ENCODE measurements at places on chromosomes 5 and 9.

DNA sequence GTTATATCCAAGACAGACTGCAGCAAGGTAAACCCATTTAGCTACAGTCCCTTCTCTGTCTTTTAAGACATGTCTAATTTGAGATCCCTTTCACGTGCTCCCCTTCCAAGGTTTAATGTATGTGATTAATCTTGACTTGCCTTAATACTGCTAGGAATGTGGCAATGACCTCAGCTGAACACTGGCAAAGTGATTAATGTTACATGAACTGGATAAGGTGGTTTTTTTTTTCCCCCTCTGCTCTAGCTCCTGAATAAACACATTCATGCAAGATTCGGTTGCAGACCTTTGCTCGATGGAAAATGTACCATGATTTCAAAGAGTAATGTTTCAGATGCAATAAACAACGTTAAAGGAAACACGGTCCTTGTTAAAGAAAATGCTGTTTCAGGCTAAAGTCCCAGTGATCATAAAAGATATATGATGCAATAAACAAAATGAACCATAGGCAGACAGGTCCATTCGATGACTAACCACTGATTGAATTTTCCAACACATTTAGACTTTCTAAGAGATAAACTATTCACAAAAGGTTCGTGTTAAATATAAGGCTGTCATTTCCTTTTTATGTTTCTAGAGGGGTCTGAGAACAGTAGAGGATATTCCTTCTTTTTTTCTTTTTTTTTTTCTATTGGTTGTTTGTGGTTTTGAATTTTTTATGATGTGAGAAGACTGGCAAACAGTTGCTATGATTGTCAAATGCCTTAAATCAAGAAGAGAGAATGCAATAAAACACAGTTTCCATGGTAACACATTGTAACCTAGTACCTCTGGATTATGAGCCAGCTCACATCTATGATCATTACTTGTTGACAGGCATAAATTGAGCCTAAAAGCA lies 44.7 kb upstream of the ZNF608 start:
- DNase-seq, result no peak

- no peak for DNase-seq
These were observed 478.4 kb upstream of the DAP start for GRCh38 chr5:11239261-11240015.

DNA sequence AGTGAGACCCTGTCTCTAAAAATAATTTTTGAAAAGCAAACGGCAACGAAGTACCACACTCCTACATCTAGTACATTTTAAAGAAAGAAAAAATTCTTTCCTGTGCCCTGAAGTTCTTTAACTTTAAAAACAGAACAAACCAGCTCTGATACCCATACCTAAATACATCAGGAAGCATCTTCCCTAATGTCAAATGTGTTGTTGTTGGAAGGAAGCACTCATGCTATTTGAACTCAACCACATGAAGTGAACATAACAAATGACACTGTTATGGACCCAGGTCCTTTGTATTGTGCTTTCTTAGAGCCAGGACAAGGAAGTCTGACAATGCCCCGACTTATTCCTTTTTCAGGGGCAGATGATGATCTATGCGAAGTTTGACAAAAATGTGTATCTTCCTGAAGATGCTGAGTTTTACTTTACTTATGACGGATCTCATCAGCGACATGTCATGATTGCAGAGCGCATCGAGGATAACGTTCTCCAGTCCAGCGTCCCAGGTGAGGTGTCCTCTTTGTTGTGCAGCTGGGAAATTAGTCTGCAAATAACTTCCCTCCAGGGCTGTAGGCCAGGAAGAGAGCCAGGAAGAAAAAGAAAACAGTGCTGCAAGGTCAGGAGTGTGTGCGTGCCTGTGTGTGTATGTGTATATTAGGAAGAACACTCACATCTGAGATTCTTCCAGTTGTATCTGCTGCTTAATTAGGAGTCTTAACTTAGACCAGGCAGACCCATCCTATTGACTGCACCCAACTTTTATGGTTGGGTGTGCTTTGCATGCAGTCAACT lies 123.7 kb downstream of the ARHGEF28 start:
- DNase-seq, result no peak

GRCh38 chr5:176731506-176732160 lies 78.7 kb upstream of the UNC5A start:
- DNase-seq, result no peak

DNA sequence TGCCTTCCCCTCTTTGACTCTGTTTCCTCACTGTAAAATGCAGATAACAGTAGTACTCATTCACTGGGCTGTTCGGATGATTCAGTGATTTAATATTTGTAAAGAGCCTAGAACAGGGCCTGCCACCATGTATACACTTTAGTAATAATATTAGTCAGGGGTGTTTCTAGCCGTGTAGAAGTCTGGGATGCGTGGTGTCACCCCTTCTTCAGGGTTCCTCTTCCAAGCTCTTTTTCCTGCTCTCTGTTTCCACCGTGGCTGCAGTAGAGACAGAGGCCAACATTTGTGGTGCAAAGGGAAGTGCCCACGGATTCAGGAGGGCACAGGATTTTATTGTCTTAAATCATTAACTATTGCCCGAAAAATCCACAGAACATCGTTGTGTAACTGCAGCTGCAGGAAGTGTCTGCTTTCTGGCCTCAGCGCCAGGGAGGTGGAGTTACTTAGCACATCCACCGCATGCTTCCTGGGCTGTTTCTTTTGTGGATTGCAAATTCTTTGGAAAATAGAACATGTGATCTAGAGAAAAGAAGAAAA lies 61.7 kb downstream of the TRIO start:
- no peak for DNase-seq

DNA sequence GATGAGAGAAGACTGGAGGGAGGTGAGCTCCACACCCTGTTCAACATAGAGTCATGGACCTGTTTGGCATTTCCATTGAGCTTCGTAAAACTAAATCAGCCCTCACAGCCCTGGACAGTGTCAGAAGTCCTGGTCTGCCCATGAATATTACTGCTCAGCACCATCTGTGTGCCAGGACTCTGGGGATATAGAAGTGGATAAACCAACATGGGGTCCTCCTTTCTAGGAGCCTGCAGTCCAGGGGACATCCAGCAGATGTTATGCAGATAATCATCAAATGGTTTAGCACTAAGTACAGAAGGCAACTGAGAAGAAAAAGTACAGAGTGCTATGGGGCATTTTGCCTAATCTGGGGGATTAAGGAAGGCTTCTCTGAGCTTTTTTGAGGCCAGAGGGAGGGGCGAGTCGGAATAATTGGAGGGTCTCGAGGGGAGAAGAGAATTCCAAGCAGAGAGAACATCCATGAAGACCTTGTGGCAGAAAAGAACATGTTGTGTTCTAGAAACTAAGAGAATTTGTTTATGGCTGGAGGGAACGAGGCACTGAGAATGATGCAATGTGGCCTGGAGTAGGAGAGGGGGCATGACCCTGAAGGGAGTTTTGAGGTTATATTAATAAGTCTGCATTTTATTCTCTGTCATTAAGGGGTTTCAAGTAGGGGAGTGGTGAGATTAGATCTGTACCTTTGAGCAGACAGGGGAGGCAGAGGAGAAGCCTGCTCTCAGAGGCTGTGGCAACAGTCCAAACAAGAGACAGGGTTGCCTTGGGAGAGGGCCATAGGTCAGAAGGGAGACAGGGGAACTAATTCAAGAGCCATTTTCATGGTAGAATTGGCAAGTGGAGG lies 63.5 kb upstream of the SLC2A8 start:
- DNase-seq, result no peak

GRCh38 chr5:140978260-140978659 lies 12.0 kb downstream of the PCDHAC2 start:
- no peak for DNase-seq

GRCh38 chr9:93059011-93059714 lies 662 bp downstream of the SUSD3 start:
- peak; percentile 46 for DNase-seq

GRCh38 chr5:117326997-117327396 lies 752.4 kb upstream of the SEMA6A start:
- no peak for DNase-seq

DNA sequence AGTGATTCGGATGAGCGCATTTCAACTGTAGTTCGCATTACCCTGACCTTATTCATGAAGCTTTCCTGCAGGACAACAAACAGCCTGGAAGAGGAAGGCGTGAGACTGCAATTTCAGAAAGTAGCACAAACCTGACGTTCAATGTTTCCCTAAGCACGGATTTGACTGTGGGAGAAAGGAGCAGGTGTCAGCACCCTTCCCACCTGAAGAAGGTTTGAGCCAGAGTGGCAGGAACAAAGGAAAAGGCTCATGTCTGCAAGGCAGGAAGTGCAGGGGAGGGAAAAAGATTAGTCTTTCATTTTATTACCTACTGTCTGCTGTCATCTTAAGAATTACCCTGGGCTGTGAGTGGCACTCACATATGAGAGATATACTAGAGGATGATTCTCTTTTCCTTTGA lies 114.0 kb downstream of the MED10 start:
- no peak for DNase-seq

DNA sequence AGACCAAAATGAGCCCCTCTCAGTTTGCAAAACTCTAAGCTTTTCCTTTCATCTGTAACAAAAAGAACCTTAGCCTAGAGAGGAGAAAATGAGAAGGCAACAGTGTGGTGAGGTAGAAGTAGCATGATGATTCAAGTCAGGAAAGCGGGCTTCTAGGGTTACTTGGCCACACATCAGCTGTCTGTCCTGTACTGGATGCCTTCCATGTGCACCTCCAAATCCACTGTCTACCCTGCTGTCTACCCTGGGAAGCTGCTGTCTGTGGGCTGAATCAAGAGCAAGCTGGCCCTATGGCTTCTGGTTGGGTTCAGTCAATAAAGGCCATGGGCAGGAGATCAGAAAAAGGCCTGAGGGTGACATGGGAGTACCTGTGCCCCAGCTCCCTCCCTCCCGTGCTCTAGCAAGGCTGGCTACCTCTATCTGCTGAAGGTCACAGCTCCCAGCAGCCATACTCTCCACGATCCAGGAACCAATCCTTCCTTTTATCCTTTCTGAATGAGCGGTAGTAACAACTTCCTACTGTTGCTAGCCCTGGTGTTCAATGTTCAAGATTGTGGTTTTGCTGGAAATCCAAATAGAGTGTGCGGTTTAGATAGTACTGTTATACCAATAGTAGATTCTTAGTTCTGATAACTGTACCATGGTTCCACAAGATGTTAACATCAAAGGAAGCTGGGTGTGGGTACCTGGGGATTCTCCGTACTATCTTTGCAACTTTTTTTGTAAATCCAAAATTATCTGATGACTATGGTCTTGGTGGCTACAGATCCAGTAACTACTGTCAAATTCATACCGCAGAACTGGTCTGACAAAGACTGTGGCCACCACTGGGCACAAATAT lies 191.0 kb downstream of the ESM1 start:
- DNase-seq, result no peak

DNA sequence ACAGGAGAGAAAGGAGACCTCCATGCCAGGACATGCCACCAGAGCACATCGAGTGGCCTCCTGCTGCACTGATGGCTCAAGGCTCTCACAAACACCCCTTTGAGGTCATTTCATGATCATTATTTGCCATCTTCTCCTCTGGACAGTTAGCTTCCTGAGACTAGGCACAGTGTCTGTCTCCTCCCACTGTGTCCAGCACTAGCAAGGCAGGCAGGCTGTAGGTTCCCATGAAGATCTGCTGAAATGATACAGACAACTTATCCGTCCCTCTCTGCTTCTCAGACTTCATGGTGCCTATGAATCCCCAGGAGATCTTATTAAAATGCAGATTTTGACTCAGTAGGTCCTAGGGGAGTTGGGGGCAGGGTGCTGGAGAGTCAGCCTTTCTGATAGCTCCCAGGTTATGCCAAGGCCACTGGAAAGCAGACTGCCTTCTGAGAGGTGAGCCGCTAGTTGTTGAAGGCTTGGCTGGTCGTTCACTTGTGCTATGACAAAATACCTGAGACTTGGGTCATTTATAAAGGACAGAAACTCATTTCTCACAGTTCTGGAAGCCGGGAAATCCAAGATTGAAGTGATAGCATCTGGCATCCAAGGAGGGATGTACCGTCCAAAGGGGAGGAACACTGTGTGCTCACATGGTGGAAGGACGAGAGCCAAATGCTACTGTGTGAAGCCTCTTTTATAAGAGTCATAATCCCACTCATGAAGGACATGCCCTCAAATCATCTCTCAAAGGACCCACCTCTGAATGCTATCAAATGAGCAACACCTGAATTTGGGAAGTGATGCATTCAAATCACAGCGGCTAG lies 183.4 kb downstream of the SPOCK1 start:
- DNase-seq, result no peak

DNA sequence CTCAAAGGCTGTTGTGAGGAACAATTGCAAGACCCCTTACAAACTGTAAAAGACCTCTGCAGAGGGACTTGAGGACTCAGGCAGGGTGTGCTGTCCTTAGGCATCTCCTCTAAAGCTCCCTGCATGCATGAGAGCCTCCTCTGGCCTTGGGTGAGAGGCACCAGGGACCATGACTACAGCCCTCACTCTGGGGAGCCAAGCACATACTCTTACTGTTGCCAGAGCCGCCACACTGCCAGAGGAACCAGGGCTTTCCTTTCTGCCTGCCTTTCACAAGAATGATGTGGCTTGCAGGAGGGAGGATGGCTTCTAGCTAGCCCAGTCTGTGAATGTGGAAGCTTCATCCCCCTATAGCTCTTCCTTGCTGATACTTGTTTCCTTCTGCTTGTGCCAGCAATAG lies 5.9 kb downstream of the IGFBPL1 start:
- DNase-seq, result no peak

- no peak for DNase-seq
These were observed 4.3 kb downstream of the SMIM33 start for GRCh38 chr5:139474890-139475791.

DNA sequence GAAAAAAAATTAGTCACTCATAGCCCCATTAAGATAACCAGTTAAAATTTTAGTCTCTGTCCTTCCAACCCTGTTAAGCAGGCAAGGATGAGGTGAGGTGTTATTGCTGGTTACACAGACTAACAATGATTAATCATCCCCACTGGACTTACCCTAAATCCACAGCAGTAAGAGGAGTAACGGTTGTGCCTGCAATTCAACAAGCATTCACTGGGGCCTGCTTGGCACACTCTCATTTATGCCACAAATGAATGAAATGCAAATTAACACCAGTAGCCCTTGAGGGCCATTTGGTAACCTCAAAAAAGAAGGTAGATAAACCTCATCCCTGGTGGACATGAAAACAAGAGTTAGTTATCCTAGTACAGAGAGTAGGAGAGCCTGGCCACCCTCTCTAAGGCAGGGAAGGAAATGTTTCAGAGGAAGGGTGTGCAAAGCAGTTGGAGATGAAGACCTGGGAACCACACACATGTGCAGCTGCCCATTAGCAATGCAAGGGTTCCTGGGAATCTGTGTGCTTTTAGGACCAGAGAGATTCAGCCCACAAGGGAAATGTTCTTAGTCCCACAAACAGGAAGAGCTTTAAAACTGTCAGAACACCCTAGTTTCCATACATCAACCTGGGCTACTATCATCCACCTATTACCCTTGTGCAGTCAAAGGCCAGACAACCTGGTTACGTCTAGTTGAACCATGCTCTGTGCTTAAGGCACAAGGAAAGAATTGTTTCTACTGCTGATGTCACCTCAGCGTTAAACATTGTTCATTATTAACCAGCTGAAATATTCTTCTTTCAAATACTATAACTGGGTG lies 7.7 kb downstream of the LHFPL2 start:
- no peak for DNase-seq

GRCh38 chr5:93079046-93079445 lies 502.0 kb downstream of the NR2F1-AS1 start:
- no peak for DNase-seq
